ENCODE measurements at places on chromosomes 5 and 9.
A peak's percentile ranks its signal among the peaks of the same experiment; 100 is the strongest.

GRCh38 chr9:96449845-96450612 is at the start of gene HABP4:
TSS of gene HABP4 (plus strand) at chr9:96450169. CDS start at chr9:96450280, 111 bp downstream.
- peak; percentile 98 for DNase-seq

- no peak for DNase-seq
Observed at GRCh38 chr9:6106711-6107339, 91.4 kb upstream of the RANBP6 start.

- DNase-seq: no peak
Observed at GRCh38 chr9:124576751-124577150, 69.6 kb upstream of the NR5A1 start.

GRCh38 chr9:107342476-107343161 is 59.5 kb downstream of the RAD23B start:
- DNase-seq: no peak

DNA sequence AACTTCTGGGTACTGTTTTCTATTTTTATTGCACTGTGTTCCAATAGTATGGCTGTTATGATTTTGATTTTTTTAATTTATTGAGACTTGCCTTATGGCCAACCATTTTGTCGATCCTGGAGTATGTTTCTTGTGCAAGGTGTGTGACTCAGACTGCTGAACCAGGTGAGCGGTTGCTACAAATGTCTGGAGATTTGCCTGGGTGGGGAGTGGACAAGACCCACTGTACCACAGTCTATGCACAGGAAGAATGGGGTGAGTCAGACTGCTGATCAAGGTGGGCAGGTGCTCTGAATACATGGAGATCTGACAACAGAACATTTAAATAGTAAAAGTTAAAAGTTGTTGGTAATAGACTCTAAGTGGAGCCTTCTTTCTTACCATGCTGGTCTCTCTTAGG is 609.2 kb downstream of the CSNK1G3 start:
- DNase-seq: no peak

GRCh38 chr5:57335092-57335660 is 147.4 kb downstream of the ACTBL2 start:
- no peak for DNase-seq

GRCh38 chr9:133181561-133181960 is 17.8 kb upstream of the GBGT1 start:
- no peak for DNase-seq

- peak; percentile 70 for DNase-seq
Observed at GRCh38 chr9:136544548-136544963, 1.3 kb downstream of the NOTCH1 start.

DNA sequence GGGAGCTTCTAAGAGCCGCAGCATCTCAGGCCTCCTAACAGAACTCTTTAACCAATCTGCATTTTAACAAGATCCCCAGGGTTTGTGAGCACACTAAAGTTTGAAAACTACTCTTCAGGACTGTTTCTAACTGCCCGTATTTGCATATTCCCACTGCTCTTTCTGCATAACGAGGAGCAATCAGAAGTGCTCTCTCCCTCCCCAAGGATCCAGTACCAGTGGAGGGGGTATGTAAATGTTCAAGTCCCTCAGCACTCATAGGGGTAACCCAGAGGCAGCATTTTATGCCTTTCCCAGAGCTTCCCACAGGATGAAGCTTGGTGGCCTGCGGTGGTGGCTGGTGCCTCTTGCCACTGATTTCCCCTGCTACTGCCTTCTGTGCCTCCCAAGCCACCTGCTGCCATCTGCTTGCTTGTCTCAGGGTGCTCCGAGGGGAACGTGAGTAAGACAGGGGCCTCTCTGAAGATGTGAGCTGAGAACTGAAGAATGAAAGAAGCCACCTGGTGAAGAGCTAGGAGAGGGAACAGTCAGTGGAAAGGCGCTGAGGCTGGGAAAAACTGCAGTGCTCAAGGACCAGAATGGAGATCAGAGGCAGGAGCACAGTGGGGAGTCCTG is 30.0 kb upstream of the PPP1R2B start:
- DNase-seq: no peak

DNA sequence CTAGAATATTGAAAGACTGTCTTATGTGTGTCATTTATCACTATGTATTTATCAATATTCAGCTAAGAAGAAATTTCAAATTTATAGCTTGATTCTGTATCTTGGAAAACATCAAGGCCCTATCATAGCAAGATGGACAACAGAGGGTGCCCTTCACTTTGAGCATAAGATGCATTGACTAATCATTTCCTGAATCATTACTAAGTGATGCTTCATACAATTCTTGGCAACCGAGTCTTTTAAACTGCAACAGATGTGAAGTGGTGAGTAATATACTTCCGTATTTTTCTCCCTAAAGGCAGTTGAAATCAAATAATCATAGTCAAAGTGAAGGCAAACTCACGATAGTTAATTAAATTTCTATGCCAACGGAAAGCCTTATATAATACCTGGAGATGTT is 318.6 kb upstream of the RGMB start:
- no peak for DNase-seq

DNA sequence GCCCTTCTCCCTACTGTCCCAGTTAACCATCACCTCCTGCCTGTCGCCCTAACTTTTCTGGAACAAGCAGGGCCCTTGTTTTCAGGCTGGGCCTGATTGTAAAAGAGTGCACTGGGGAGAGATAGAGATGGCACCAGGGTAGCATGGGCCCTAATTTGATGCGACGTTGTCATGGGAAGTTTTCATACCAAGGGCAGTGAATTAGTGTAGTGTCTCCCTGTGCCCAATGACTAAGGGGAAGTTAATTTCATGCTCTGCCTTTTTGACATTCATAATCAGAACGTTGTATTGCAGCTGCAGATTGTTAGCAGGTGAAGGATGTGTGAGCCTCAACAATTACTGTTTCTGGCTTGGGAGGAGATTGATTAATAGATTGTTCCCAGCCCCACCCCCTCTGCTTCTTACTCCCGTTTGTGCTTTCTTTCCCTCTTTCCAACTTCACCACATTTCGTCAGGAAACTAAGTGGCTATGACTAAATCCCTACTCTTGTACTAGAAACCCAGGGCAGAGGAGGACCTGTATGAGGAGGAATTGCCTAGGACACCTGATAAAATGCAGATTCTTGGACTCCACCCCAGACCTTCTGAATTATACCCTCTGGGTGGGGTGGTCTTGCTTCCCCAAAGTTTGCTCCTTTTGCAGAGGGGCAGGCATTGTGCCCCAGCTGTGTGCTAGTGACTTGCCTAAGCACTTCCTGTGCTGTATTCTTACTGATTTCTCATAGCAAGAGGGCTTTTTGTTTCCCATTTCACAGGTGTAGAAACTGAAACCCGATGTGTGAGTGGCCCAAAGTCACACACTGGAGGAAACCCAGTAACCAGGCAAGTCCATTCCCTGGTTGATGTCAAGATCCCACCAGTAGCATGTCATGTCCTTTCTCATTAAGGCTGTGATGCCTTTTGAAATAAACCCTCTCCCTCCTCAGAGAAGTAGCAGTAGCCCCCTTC is 56.3 kb downstream of the DAB2IP start:
- no peak for DNase-seq

GRCh38 chr5:97545886-97546535 is 363.0 kb upstream of the RIOK2 start:
- DNase-seq: no peak

DNA sequence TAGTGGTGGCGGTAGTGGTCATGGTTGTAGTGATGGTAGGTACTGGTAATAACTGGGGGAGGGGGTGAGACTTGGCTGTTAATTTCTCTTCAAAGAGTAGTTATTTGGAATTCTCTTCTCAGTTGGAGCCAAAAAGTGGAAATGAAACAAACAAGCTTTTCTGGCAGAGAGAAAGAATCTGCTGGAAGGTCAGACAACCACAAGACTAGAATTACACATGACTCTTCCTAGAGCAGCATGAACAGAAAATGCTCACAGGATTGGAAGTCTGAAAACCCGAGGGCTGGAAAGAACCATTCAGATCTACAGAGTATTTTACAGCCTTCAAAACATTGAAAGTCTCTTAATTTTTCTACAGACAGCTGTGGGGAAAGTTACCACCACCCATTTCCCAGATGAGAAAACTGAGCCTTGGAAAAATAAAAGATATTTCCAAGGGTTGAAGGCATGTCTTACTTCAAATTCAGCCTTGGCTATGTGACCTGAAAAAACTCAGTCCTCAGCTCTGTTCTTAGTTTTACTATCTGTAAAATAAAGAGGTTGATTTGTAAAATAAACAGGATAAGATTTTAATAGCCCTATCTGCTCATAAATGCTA is 42.9 kb upstream of the TRIM32 start:
- no peak for DNase-seq

DNA sequence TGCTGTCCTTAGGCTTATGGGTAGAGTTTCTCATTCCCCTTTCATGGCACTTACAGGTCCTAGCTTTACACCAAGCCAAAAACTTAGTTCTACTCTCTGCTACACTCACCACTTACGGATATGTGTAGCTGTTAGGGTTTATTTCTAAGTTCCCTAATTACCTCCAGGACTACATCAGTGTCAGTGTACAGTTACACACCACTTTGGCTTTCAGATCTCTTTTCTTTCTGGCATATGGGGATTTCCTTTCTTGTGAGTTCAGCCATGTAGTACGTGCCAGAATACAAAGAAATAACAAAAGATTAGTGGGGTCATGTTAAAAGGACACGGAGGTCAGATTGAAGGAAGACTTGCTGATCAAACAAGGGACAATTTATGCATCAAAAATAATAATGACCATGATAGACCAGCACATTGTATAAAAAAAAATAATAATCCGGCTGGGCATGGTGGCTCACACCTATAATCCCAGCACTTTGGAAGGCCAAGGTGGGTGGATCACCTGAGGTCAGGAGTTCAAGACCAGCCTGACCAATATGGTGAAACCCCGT is 41.8 kb downstream of the LYRM7 start:
- DNase-seq: no peak

DNA sequence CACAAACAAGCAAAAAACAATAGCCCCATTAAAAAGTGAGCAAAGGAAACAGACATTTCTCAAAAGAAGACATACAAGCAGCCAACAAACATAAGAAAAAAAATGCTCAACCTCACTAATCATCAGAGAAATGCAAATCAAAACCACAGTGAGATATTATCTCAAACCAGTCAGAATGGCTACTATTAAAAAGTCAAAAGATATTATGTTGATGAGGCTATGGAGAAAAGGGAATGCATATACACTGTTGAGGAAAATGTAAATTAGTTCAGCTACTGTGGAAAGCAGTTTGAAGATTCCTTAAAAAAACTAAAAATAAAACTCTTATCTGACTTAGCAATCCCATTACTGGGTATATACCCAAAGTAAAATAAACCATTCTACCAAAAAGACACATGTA is 28.7 kb upstream of the BARX1 start:
- no peak for DNase-seq

DNA sequence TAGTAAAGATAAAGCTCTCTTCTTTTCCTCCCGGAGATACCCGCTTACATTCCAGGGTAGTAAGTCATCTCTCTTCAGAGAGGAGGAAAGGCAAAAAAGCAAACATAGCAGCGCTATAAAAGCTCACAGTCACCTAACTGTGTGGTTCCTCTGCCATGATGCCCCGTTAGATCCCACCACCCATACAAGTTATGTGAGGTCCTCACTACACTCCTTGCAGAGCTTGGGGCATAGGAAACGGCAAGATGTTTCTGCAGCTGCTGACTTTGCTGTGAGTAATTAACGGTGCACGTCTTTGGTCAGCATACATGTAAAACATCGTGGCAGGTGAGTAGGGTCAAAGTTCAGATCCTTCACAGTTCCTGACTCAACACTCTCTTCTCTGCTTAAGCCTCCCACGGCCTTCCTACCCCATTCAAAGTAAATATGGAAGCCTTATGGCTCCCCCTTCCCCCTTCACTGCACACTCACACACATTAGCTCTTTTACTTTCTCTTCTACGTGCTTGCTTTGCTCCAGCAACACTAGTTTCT is 218.9 kb downstream of the DIRAS2 start:
- no peak for DNase-seq

DNA sequence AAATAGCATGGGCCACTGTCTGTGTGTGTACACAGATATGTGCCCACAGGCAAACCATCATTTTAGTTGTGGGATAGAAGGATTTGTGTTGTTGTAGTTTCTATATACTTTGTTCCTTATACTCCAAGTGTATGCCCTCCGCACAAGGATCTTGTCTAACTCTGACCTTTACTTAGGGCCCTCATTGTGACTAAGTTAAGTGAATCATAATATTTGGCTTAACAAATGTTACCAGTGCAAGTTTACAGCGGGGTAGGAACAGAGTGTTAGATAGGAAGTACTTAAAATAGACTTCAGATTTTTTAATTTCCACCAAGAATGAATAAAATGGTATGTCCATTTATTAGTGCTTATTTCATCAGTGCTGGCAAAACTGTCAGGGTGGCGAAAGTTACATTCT is 29.5 kb upstream of the CYFIP2 start:
- no peak for DNase-seq

GRCh38 chr5:174222891-174223290 is 177.4 kb downstream of the NSG2 start:
- no peak for DNase-seq

DNA sequence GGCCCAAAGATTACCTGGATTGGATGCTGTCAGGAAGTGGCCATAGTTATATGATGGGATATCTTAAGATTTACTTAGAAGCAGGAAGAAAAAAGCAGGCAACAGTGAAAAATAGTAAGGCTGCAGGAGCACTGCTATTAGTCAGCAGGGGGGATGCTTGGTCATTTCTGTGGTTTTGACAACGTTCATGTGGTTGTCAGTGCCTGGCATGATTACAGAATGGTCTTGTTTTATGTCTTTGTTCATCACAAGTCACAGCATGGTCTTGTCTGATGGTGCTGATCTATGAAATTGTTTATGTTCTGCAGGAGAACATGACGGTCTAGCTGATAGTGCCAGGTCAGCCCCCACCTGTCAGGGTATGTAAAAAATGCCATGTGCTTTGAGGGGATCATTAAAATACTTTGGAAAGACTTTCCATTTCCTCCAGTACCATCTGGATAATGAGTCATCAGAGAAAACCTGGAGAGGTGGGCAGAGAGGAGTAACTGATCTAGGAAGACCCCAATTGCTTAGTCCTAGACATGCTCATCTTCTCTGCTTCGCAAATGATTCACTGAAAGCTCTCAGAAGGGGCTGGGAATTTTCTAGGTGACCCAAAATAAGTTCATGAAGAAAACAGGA is 48.5 kb downstream of the PLGRKT start:
- no peak for DNase-seq

DNA sequence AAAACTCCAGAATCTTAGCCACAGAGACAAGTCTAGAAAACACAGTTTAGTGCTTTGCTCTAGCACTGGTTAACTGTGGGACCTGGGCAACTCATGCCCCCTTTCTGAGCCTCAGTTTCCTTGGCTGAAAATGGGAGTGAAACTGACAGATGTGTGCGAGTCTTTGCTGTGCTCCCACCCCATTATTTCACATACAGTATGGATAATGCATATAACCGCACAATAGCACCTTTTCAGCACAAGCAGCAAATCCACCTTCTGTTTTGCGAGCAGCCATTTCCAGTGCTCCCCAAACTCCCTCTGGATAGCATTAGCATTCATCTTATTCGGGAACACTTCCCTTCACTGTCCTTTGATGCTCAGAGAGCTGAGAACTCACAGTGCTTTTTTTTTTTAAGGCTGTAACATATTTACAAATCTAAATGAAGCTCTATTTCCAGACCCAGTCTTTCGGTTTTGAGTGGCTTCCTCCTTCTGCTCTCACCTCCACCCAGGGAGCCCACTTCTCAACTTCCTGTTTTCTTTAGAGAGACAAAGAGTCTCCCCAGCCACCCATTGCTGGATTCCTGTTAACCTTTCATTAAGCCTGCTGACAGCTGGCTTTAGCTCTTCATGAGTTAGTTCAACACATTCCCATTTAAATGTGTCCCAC is 49.2 kb downstream of the TIMD4 start:
- no peak for DNase-seq

GRCh38 chr5:32135086-32135485 is 39.0 kb downstream of the GOLPH3 start:
- DNase-seq: no peak

GRCh38 chr9:112505086-112505485 is 18.5 kb downstream of the KIAA1958 start:
- no peak for DNase-seq

All from stimulated activated CD4-positive, alpha-beta T cell treated with anti-CD3 and anti-CD28 coated beads, Interleukin-4, amount 100 ng/mL, for 4 hours (primary cell).